ENCODE measurements at places on chromosomes 7 and 10. TPM values are rescaled to one million over a fixed set of nuclear protein-coding genes. Genes with fewer than 3 reads are reported as not detected.
A peak's percentile ranks its signal among the peaks of the same experiment; 100 is the strongest.

DNA sequence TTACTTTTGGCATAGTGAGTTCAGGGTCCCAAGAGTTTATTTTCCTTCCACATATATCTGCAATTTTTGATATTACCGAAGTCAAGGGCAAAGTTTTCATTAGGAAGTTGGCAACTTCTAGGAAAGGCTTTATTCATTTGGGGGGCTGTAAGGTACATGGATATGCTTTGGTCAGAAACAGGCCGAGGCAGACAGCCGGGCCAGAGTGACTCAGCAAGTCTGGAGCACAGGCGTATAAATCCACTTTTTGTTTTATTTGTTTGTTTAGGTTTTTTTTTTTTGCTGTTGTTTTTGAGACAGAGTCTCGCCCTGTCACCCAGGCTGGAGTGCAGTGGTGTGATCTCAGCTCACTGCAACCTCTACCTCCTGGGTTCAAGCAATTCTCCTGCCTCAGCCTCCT is 3.7 kb downstream of the ZNF680 start:
- peak; percentile 20 for DNase-seq

DNA sequence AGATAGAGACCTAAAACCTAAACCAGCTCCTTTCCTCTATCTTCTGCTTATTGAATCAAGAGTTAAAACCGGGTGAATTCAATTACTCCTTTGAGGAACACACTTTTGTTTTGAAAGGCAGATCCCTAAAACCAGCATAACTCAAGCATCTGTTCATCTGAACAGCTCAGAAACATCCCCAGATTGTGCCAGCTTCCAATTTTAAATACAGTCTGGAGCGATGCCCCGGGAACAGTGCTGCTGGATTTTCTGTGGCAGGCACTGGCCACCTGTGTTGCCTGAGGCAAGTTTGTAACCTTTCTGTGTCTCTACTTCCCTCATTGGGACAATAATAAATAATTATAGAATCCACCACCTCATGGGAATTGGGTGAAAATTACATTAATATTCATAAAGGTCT is 281.4 kb upstream of the NFE2L3 start:
- no peak for DNase-seq

The PNLIP gene
- not detected for total RNA-seq

The CACNB2 gene
- total RNA-seq = not detected

The STMP1 gene
- total RNA-seq = 60.4 TPM

DNA sequence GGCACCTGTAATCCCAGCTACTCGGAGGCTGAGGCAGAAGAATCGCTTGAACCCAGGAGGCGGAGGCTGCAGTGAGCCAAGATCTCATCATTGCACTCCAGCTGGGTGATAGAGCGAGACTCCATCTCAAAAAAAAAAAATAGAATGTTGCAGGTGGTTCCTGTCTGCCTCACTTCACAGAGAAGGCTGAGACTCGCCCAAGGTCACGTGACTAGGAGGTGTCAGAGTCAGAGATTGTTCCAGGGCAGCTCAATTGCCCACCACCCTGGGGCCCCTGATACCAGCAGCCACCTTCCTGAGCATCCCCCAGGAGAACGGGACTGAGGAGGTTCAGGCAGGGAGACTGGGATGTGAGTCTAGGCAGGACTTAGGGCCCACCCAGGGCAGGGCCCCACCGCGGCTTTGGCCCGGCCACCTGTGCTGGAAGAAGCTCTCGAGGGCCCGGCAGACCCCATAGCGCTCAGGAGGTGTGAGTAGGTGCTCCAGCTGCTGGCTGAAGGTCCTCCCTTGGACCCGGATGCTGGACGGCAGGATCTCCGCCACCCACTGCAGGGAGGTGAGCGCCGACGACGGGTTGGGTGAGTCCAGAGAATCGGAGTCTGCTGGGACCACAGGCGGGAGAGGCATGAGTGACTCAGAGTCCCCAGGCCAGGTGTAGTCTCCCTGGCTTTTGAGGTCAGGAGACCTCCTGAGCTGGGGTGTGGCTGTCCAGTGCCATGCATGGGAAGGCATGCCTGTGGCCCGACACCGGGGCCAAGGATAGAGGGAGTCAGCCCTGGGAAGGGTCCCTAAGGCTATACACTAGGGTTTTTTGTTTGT is 30.9 kb downstream of the GRID2IP start:
- DNase-seq = peak; percentile 60

GRCh38 chr10:53697038-53697437 is 924.5 kb upstream of the MBL2 start:
- DNase-seq = no peak

- DNase-seq = no peak
Measured at GRCh38 chr10:33780961-33781360, 446.5 kb upstream of the NRP1 start.

- DNase-seq = no peak
Measured at GRCh38 chr7:35516498-35516897, 178.4 kb downstream of the HERPUD2 start.

The PRPS1L1 gene
- total RNA-seq = not detected

The ADCK2 gene
- 35.3 TPM for total RNA-seq

GRCh38 chr7:139072796-139073195 is 36.7 kb downstream of the ZC3HAV1 start:
- no peak for DNase-seq

DNA sequence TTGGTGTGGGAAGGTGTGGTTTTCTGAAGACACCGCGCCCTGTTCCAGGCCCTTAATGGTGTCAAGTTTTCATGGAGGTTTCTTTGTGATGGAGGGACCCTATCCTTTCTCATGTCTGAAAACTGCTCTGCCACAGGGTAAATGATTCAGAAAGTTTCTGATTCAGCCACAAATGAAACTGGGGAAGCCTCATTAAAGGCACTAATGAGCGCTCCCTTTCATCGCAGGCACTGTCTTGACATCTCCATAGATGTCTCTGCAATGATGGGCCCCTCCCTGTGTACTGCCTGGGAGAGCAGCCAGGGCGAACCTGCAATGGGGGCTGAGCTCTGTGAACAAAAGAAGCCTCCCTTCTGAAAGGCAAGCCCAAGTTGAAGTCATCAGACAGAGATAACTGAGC is 355.3 kb downstream of the PRPF18 start:
- no peak for DNase-seq

The LRMDA gene
- total RNA-seq = not detected

GRCh38 chr7:33356336-33356735 is 227.0 kb downstream of the BBS9 start:
- DNase-seq = no peak

All from PC-9 (cell line).